ENCODE measurements at places on chromosomes 3 and 15.

DNA sequence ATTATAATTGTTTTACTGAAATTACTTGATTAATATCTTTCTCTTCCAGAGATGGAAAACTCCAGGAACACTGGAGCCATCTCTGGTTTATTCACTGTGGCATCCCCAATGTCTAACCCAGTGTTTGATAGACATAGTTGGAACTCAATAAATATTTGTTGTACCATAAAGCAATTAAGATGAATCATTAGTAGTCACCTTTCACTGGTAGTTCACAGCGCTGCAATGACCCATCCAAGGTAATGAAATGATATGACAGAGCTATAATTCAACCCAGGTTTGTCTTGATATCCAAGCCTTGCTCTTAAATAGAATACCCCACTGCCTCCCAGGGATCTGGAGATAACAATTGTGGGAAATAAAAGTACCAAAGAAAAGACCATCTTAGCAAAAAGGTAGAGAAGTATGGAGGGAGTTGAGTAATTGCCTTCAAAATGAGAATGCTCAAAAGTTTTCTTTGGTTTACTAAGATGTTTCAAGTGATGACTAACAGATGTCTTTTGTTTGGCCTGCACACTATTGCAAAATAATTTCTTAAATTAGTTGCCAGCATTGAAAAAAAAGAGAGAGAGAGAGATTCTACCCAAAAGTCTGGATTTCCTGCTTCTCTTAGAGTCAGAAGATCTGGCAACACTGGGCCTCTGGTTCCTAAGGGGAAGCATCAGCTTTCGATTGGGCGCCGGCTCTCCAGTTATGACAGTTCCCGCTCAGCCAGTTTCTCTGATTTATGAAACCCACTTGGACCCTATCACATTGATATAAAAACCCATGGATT is 348.5 kb downstream of the ERC2 start:
- no peak for DNase-seq

DNA sequence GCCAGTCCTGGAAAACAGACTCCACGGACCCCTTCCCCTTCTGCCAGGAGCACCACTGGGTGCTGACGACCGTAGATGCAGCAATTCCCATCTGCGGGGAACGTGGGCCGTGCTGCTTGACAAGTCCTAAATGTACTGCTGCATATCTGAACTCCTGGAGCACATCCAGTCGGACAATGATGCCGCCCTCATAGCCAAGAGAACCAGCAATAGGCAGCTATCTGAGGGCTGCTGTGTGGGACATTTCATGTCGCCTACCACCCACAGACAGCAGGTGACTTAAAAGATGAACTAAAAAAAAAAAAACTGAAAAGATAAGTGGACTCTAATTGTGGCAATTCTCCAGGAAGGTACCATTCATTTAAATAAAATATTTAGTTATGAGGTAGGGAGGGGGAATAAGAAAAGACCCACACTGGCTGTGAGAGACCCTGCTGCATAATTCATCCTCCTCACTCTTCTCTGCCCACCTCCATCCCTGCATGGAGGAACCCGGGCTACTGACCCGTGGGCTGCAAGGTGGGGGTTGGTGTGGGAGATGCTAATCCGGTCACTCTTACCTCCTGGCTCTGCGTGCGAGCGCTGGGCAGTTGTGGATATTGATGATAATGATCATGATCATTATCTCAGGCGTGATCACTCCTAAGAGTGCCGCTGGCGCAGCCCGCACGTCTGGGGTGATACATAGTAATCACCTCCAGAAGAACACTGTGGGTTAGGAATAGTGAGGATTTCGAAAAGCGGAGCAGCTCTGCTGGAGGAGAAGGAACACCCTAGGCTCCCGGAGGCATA is 28.3 kb downstream of the ALS2CL start:
- no peak for DNase-seq

DNA sequence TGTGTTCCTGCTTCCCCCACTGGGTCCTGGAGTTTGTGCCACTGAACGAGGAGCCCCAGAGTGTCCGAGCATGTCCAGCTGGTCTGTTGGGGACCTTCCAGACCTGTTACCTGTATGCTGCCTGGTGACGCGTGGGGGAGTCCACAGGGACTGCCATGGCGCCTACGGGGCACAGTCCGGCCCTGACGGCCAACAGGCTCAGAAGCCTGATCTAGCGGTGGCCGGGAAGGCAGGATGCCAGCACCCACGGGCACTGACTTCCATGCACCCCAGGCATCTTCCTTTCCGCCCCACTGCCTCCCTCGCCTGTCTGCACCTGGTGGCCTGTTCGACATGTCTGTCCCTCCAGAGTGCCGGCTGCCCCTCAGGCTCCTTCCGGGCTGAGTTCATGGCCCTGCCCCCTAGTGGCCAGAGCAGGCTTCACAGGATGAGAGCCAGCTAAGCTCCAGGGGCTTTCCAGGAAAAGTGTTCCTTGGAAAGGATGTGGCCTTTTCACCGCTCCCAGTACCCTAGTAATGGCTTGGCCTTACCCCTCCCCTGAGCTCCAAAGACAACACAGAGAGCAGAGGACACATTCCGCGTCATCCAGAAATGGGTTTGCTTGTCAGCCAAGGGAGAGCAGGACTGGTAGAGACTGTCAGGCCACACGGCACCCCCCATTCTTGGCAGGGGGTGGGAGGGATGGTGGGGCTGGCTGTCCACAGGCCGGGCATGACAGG is 35.7 kb downstream of the NGRN start:
- DNase-seq = no peak

DNA sequence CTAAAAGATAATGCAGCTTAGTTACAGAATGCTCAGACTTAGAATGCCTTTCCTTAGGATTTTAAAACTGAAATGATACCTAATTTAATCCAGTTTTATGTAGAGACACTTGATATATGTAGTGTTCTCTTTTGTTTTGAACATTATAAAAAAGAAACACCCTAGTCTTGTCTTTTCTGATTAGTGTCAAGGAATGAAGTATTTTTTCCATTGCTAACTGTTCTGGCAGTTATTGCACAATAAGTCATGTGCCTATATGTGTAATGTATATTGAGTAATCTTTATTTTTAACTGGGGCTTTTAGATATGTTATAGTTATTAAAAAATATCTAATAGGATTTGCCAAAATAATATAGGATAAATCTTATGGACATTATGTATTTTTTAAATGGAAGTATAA is 4.5 kb downstream of the ARL8B start:
- DNase-seq = no peak

DNA sequence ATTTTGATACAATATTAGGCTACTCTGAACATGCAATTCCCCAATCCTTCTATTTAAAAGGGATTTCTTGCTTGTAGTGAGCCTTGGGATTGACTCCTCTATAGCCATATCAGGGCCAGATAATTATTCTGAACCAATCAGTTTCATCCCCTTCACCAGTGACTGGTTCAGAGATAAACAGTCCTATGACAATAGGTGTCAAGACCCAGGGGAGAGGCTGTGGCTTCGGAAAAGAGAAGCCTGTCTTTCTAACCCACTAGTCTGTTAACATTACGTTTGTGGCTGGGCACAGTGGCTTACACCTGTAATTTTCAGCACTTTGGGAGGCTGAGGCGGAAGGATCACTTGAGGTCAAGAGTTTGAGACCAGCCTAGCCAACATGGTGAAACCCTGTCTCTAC is 6.2 kb upstream of the ISLR2 start:
- DNase-seq = no peak

DNA sequence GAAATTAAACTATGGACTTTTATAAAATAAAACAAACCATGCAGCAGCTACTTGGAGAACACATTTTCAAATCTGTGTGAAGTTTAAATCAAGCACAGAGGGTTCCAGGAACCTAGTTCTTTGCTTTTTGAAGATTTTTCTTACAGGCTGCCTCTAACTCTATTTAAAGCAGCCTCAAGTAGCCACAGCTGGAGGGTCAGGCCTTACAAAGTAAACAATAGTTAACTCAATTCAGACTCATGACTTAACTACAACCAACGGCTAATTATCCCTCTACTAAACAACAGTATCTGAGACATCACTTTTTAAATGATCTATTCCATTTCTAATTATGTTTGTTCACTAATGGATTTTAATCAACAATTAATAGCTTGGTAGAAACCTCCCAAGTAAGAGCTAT is 9.8 kb downstream of the LRIG1 start:
- no peak for DNase-seq

DNA sequence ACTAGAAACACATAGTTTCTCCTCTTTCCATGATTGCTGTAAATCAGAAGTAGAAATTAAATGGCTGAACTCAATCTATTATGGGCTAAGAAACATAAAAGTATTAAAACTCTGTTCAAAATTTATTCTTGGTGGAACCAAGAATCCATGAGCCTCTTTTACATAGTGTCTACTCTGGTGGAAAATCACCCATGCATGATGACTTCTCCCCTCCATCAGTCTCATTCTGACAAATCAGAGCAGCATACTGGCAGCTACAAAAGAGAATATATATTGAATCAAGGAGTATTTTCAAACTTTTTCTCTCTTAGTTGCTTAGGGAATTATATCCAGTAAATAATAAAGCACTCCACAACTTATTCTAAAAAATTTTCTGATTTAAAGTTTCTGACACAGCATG is 536.9 kb upstream of the CCDC54 start:
- DNase-seq = no peak

DNA sequence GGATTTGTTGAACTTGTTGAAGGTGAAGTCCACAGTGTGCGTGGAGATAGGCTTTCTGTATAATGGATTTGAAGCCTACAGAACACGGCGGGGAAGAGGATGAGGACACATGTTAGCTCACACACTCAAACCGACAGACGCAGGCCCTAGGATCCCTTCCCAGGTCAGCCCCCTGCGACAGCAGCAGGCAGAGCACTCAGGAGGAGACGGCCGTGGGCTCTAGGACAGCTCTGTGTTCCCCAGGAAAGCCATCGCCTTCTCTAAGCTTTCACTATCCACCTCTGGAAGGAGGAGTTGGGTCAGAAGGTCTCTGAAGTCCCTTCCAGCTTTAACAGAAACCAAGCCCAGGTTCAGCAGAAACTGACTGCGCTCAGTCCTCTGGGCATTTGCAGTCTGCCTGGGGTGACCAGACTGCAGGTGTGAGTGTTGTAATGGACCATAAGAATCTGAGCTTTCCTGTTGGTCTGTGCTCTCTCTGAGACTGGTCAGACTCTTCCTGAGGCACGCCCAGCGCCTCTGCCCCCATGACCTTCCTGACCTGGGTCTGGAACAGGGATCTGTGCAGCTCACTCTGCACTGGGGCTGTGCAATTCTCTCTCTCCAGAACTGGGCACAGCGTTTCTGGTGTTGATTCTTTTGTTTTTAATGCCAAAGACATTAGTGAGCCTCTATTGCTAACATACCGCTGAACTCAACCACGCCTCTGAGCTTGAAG is 33.5 kb downstream of the UMPS start:
- DNase-seq = no peak

DNA sequence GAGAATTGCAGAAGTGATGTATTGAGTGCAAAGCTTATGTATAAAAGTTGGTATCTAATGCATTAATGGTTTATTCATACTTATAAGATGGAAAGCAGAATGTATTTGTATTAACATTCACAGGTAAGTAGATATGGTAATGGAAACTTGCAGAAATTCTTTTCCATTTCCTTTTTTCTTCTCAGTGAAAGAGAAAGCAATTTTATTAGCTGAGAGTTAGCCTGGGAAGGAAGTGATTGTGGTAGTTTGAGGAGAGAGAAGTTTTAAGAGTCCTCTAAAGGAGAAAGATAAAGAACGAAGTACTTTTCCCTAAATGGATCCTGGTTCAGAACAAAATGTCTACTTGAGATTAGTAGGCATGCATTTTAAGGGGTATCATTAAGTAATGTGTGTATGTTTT is 60.1 kb upstream of the OSTN start:
- DNase-seq = no peak

DNA sequence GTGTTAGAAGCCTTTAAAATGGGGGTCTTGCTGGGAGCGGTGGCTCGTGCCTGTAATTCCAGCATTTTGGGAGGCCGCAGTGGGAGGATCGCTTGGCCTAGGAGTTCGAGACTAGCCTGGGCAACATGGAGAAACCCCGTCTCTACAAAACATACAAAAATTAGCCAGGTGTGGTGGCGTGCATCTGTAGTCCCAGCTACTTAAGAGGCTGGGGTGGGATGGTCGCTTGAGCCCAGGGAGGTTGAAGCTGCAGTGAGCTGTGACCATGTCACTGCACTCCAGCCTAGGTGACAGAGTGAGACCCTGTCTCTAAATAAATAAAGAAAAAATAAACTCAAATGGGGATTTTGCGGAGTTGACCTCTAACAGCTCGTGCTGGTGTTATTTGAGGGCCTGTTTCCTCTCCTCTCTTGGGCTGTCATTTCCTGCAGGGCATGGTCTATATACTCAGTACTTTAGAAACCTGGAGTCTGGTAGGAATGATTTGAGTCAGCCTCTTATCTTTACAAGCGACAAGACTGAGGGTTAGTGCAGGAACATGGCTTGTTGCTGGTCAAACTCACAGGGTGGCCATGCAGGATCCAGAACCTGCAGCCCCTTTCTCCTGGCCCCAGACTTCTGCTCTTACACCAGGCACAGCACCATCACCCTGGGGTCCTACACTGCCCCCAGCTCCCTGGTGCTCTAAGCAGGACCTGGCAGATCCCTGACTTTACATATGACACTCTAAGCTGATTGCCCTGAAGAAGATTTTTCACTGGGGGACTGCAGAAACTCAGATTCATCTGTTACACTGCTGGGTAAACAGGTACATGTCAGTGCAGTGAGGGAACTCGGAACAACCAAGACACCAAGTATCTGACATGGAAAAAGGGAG is 15.1 kb downstream of the EHD4 start:
- no peak for DNase-seq

- no peak for DNase-seq
Observed at GRCh38 chr3:99969136-99969535, 145.2 kb downstream of the FILIP1L start.

DNA sequence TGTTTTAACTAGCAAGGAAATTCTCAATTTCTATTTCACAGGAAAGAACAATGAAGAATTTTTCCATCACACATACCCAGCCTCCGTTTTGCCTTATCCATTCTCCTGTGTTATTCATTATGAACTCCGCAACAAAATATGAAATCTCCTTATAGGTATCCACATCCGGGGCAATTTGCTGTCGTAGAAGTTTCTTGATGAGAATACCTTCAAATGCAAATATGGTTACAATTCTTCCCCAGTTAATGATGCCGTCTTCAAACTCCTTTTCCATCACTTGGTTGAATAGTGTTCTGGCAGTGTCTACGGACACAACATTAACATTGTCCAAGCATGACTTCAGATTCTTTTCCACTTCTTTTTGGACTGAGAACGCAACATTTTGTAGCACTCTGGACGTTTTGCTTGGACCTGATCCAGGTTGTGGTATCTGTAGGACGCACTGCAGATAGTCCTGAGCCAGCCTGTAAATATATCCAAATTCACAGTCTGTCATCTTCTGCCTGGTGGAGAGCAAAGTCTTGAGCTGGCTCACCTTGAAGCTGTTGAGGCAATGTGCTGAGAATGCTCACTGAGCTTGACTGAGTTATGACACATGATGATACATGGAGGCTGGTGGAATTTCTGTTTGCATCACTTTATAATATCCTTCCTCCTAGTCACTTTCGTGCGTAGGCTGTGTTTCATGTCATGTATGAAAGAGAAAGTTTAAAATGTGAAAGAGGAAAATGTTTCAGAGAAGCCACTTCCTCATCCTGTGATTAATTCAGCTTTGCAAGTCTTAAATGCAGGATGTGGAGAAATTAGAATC is at the start of gene BCL2A1:
Gene BCL2A1 (minus strand): TSS at position 573 of the 811 bp plus-strand sequence. CDS start 77 bp downstream, at position 496.
- no peak for DNase-seq

Measured in NCI-H526 treated with DMSO at 0.1 percent for 48 hours (cell line).